Glomerular endothelial cell (primary cell): ENCODE measurements at places on chromosomes 3 and 15. TPM values are rescaled to one million over a fixed set of nuclear protein-coding genes. Genes with fewer than 3 reads are reported as not detected.

DNA sequence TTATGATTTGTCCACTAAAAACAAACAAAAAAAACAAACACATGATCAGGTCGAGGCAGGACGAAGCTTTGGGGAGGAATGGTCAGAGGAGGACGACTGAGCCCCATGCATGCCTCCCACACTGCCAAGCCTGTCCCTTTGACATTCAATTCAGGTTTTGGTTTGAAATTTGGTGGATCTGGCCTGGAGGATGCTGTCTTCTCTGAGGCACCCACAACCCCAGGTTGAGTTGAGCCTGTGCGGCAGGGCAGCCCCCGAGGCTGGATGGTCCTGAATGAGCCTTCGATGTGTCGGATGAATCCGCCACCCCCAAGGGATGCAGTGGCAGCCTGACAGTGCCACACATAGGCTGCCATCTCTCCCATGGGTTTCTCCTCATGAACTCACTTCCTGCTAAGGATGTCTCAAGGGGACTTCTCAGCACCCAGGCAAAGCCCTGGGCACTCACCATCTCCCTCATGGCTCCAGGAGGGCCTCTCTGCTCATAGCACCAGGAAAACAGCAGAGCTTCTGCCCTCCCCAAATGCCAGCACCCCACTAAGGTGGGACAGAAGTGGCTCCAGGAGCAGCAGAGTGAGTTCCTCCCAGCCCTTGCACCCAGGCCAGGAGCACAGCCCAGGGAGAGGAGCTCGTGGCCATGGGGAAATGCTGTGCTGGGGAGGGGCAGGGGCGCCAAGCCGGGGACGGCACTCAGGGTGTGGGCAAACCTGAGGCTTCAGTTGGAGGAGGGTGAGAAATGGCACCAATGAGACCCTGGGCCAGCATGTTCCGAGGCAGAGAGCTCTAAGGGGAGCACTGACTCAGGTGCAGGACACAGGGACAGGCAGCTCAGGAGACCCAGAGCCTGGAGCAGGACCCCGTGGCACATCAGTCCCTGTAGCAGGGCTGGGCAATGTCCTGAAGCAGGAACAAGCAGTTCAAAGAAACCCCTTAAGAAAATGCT is 18.5 kb downstream of the PRR23E start:
- DNase-seq: no peak

DNA sequence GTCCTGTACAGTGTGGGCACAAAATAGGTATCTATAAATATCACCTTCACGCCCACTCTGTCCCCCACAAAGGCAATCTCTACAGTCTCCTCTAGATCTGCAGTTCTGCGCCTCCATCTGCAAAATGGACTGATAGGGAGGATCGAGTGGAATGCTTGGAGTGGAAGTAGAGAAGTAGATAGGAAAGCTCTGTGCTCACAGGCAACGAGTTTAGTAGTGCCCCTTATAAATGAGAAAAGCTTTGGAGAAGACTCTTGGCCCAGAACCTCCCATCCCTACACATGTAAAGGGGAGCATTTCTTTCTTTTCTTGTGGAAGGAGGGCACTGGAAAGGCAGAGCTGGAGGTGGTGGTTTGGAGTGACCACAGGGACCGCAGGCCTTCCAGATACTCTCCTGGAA is 88.5 kb downstream of the ZNF621 start:
- no peak for DNase-seq

GPR27 gene
- 0.19 TPM in 1 of 2 replicates, not detected in the other for total RNA-seq

TLR9 gene
- not detected in 2 replicates for total RNA-seq

GRCh38 chr3:129514110-129514509 is 14.3 kb upstream of the RHO start:
- DNase-seq: no peak

DNA sequence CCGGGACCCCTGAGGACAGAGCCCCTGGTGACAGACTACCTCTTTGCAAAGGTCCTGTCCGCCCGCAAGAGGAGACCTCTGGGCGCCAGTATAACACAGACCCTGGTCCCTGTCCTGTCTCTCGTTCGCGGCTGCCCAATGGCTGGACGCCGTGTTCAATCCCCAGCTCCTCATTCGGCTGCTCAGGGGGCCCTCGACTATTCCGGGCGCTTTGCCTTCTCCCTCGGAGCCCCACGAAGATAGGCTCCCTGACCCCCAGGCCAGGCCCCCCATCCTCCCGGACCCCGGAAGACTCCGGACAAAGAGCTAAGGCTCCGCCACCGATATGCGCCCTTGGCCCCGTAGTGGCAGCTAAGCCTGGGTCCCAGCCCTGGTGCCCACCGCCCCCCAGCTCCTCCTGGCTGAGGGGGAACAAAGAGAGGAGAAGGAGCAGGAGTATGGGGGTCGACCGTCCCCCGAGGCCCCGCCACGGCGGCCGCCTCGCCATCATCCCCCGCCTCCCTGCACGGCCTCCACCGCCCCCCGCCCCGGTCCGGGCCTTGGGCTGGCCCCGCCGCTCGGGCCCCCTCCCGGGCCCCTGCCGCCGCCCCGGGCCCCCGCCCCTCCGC is 437 bp downstream of the CELSR3 start:
- DNase-seq: no peak

NPAP1 gene
- total RNA-seq: not detected in 2 replicates

DNA sequence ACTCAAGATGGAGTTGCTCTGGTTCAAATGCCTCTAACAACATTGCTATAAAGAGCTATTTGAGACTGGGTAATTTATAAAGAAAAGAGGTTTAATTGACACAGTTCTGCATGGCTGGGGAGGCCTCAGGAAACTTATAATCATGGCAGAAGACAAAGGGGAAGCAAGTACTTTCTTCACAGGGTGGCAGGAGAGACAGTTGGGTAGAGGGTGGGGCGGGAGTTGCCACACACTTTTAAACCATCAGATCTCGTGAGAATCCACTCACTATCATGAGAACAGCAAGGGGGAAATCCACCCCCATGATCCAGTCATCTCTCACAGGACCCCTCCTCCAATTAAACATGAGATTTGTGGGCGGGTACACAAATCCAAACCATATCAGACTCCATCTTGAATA is 30.7 kb downstream of the MAP2K5 start:
- no peak for DNase-seq

RSRC1 gene
- 18.3 and 26.9 TPM in 2 replicates for total RNA-seq

SKOR1 gene
- total RNA-seq: 0.19 TPM in 1 of 2 replicates, not detected in the other
